CD4-positive, alpha-beta T cell treated with Interleukin-21 for 1 hour (primary cell): ENCODE measurements at places on chromosomes 2 and 18.

DNA sequence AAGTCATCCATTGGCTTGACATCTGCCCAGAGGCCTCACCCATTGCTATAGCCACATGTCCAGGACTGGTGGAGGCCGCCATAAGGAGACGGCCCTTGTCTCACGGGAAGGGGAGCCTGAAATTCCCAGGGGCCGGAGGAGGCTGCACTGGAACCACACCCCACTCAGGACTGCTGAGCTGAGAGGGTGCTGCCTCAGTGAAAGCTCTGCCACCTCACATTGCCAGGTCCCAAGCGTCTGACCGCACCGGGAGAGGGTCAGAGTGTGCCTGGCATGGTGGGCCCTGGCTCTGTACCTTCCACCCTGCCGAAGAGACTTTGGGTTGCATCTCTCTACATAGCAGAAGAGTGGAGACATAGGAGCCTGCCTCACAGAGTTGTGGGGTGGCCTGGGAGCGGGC lies 134.1 kb upstream of the GLI2 start:
- DNase-seq, result no peak

- no peak for DNase-seq
These were observed 442.0 kb downstream of the EIPR1 start for GRCh38 chr2:2935445-2936149.

DNA sequence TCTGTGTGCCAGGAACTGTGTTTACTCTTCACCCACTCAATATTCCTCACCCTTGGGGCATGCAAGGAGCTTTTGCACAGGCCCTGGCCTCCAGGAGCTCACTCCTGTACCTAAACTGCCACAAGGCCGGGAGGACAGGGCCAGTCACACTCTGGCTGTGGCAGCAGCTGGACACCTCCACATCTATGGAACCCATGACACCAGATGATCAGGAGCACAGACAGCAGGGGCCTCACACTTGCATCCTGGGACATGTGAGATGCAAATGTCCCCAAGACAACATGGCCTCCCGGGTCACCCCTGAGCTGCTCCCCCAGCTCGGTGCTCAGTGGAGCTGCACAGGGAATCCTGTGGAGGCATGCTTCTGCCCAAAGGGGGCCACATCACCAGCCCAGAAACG lies 61.8 kb upstream of the SLC66A3 start:
- DNase-seq, result no peak

DNA sequence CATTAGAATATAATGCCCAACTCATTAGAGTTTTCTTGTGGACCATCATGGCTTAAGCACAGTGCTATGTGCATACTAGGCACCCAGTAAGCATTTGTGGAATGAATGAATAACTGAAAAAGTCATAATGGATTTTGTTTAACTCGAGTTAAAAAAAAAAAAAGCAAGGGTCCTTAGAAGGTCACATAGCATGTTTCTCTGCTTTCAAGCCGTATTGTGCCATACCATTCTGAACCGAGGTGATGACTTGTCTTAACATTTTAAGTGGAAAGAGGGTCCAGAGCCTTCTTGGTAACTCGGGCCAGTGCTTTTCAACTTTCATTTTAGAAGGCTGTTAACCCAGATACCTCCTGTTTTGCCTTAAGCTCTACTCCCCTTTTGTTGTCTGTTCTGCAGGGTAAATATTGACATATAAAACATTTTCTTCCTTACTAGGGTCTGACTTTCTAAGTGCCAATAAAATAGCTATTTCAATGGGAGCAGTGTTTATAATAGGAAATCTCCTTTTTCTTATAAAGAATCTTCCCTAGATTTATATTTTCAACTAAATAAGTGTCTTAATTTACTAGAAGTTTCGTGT lies 787 bp upstream of the ADGRF3 start:
- peak; percentile 11 for DNase-seq

DNA sequence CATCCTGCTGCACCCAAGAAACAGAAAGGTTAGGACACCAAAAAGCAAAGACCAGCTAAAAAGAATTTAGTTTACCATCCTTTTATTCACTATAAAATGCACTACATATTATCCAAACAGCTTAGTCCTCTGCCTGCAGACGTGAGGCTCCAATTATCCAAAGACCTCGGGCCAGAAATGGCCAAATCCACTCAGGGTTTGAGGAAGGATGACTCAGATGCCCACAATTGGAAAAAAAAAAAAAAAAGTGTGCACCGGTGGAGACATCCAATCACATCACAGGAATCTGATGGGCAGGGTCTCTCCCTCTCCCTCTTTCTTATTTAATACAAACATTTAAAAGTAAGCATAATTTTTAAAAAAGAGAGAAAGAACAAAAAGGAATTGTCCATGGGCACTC lies 65.7 kb downstream of the TRABD2A start:
- DNase-seq, result no peak

- DNase-seq, result peak; percentile 58
These were observed 17.1 kb downstream of the ANKRD44 start for GRCh38 chr2:197293252-197294007.

- no peak for DNase-seq
These were observed 147.2 kb downstream of the TMEFF2 start for GRCh38 chr2:192047315-192048107.

GRCh38 chr2:19216676-19217602 lies 141.5 kb downstream of the OSR1 start:
- no peak for DNase-seq

GRCh38 chr2:184734338-184734737 lies 136.0 kb downstream of the ZNF804A start:
- no peak for DNase-seq

DNA sequence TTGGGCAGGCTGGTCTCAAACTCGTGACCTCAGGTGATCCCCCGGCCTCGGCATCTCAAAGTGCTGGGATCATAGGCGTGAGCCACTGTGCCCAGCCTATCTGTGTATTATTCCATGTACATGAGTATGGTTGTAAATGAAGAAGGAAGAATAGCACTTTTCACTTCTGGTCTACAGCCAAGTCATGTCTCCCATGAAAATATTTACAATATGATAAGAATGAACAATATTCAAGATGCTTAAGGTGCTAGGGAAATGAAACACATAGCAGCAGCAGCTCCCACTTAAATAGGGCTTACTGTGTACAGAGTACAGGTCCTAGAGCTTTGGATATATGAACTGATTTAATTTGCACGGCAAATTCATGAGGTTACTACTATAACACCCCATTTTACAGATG lies 70.3 kb upstream of the COL5A2 start:
- DNase-seq, result no peak

DNA sequence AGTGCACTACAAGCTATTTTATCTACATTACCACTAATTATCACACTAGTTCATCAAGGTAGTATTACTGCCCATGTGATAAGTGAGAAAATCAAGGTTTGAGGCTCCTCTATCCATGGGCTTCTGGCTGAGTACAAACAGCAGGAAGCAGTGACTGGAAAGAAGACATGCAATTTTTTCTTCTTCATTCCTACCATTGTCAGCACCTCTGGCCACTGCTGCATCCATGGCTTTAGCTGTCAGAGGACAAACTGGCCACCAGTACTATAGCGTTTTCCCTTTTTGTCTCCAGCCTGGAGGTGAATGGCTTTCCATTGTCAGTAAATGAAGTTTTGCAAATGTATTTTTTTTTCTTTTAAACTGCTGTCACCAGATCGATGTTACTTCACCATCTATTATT lies 674.9 kb downstream of the LRP1B start:
- no peak for DNase-seq

GRCh38 chr18:64966667-64967066 lies 784.1 kb upstream of the CDH7 start:
- DNase-seq, result no peak

GRCh38 chr2:230016844-230017243 lies 51.9 kb downstream of the SLC16A14 start:
- no peak for DNase-seq

DNA sequence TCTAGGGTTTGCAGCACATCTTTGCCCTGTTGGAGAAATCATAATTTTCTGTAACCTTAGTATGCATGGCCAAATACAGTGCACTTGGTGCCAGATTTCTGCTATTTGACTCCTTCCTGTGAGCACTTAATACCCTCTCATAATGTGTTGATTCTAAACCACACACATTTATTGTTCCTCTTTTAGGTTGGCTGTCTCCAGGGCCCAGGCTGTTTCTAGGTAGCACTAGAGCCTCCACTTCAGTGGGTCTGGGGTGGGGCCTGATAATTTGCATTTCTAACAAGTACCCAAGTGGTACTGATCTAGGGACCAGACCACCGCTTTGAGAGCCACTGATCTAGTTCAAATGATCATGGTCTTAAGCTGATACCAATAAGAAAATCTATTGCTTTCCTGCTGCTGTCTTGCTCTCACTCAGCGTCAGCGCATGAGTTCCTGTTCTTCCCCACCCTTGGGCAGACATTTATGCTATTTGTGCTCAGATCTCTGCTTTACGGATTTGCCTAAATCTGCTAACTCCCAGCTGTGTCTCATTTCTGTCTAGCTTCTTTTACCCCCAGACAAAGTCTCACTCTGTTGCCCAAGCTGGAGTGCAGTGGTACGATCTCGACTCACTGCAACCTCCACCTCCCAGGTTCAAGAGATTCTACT lies 7.4 kb downstream of the PTRHD1 start:
- DNase-seq, result no peak

- DNase-seq, result no peak
These were observed 68.9 kb upstream of the ITM2C start for GRCh38 chr2:230795856-230796255.

- no peak for DNase-seq
These were observed 24.7 kb downstream of the ATAD2B start for GRCh38 chr2:23901966-23902846.

- DNase-seq, result no peak
These were observed 10.6 kb upstream of the BIN1 start for GRCh38 chr2:127117603-127118002.

- no peak for DNase-seq
These were observed 172.7 kb downstream of the HRH4 start for GRCh38 chr18:24633121-24633520.

- peak; percentile 20 for DNase-seq
These were observed at the start of gene SETBP1 for GRCh38 chr18:44680273-44681075. SETBP1 (plus strand) TSS chr18:44680888; CDS start chr18:44701347, 20,459 bp downstream.
